ENCODE measurements at places on chromosomes 7 and 10.

GRCh38 chr10:124892031-124892430 lies 49.9 kb upstream of the ZRANB1 start:
- DNase-seq, result no peak

DNA sequence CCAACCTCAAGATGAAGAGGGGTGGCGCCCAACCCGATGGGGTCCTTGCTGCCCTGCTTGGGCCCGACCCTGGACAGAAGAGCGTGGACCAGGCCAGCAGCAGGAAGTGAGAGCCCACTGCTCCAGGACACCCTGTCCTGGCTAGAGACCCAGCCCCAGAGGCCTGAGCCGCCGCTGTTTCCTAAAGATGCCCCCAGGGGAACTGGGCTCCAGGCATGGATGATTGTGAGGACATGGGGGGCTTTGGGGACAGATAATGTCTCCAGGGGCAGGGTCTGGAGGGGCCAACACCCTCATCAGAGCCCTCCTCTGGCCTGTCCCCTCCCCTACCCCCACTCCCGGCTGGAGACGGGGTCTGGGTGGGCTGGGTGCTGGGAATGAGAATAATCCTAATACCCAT lies 71.7 kb downstream of the MYL10 start:
- DNase-seq, result no peak

DNA sequence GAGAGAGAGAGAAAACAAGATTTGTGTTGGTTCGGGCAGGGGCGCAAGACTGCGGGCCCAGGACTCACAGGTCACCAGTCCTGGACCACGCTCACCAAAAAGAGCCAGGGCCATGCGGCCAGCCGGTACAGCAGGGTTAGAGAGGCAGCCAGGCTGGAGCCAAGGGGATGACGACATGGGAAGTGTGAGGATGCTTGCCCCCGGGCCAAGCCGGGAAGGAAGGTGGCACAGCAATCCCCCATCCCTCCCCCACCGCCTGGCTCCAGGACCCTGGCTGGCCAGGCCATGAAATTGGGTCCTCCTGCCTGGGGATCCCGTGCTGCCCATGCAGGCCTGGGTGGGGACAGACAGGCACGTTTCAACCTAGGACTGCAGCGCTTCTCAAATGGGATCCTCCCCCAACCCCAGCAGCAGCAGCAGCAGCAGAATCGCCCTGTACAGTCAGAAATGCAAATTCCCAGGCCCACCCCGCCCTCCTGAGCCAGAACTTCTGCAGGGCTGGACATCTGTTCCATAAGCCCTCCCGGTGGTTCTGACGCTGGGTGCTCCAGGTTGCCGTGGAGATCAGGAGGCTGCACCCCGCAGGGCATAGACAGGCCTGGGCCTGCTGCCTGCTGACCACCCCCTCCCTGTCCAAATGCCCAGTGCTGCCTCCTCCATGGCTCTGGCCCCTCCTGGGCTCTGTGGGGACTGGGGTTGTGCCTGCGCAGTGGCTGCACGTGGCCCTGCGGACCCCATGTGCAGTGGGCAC lies 35.0 kb downstream of the YKT6 start:
- DNase-seq, result no peak

GRCh38 chr10:17426263-17426750 lies 28.1 kb downstream of the ST8SIA6 start:
- DNase-seq, result no peak

GRCh38 chr7:116641551-116642153 lies 30.3 kb upstream of the MET start:
- no peak for DNase-seq

- no peak for DNase-seq
These were observed 75.9 kb downstream of the VSTM4 start for GRCh38 chr10:49039409-49039808.

DNA sequence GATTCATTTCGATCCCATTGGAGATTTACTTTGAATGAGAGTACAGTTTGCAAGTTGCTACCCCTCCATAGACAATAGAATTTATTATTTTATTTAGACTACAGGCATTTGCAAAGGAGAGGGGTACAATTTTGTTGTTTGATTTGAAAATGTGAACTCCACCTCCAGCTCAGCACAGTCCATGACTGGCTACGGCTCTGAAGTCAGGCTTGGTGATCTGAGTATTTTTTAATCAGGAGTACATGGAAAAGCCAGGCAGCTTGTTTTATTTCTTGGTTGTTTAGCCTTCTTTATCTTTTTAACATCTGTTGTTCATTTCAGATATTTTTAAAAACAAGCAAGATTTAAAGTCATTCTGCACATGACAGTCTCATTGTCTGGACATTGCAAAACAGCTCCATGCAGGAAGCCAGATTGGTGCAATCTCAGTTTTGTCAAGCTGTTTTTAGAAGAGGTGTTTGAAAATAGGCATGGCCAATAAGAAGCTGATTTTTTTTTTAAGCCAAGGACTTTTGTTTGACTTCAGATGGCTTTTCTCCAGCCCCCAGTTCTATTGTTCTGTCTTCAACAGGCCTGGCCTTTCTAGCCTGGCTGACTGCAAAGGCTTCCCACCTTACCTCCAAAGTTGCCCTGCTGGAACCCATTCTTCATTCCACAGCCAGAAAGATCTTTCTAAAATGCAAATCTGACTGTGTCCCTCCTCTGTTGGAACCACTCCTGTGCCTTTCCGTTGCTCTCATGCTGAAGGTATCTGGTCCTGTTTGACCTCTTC lies 12.2 kb downstream of the PLXDC2 start:
- DNase-seq, result no peak

DNA sequence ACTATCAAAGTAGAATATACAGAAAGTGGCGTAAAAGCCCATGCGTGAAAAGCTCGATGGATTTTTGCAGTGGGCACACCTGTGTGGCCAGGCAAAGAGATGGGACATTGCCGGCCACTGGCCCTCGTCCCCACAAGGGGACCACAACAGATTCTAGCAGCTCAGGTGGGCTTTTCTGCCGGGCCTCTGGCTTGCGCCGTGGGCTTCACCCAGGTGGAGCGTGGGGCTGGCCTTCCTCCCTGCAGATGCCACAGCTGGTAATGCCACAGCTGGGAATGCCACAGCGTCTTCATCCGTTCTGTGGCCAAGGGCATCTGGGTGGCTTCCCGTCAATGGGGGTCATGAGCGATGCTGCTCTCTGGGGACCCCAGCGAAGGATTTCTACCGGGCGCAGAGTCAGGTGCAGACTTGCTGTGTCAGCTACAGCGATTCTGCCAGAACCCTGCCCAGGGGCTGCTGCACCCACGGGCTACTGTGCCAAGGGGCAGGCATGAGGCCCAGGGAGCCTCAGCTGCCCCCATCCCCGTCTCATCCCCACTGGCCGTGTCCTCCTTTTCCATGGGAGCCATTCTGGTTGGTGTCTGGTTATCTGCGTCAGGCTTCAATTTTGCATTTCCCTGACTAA lies 52.5 kb upstream of the NKX6-2 start:
- DNase-seq, result no peak

DNA sequence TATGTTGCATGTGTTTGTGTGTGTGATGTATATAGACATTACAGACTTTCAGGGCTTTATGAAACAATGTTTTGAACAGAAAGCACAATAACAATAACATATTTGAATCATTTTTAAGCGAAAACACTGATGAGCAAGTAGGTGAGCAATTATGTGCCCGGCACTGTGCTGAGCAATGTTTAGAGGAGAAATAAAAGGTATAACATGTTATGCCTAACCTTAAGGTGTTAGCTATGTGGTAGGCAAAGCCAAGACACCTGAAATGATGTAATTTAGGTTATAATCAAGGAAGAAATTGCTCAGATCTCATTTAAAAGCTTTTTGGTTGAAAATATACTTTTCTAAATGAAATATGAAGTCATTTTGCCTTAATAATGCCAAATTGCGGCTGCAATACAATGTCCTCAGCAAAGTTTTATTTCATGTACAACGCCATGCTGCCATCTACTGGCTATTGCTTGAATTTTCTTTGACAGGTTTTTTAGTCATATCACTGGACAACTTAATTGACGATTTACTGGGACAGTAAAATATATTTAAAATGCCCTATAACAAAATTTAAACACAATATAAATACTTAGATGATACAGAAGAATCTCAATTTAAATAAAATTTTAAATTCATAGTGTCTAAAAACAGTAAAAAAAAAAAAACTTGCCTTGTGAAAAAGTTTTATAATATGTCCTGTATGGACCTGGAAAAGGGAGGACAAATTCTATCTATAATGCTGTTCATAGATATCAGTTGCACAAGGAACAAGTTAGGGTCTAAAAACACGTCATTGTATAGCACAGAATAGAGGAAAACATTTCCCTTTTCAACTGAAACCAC lies 131.1 kb upstream of the CDK1 start:
- DNase-seq, result peak; percentile 98

- no peak for DNase-seq
These were observed 790.7 kb downstream of the TNS3 start for GRCh38 chr7:46791188-46791587.

DNA sequence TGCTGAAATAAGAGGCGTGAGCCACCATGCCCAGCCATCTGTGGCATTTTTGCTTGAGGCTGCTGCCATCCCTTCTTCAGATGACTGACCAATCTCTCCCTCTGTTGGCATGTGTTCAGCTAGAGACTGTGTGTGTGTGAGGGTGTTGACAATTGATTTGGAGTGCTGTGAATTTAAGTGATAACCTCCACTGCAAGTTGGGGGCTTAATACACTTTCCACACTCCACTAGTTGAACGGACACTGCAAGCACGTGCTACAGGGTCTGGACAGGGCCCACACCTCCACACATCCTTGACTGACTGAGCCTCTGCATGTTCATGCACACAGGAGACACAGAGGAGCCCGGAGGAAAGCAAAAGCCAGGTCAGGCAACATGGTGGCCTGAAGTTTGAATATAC lies 51.3 kb downstream of the BRAF start:
- no peak for DNase-seq

GRCh38 chr10:50561266-50561665 lies 62.5 kb downstream of the SGMS1 start:
- DNase-seq, result no peak

GRCh38 chr10:20879136-20879535 lies 18.0 kb downstream of the NEBL start:
- DNase-seq, result peak; percentile 73

DNA sequence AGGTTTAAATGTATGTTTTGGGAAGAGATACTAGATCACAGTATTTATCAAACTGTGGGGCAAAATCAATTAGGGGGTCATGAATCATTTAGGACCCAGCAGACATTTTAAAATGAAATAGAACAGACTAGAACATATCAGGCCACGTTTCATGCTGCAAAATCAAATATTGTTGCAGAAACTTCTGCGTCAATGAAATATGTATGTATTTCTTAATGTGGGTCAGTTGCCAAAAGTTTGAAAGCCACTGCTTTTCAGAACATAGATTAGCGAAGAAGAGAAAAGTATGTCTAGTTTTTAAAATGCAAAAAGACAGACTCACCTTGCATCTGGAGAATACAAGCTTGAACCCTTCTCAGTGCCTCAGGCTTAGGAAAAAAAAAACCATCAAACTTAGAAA lies 102.7 kb upstream of the BMPER start:
- no peak for DNase-seq

DNA sequence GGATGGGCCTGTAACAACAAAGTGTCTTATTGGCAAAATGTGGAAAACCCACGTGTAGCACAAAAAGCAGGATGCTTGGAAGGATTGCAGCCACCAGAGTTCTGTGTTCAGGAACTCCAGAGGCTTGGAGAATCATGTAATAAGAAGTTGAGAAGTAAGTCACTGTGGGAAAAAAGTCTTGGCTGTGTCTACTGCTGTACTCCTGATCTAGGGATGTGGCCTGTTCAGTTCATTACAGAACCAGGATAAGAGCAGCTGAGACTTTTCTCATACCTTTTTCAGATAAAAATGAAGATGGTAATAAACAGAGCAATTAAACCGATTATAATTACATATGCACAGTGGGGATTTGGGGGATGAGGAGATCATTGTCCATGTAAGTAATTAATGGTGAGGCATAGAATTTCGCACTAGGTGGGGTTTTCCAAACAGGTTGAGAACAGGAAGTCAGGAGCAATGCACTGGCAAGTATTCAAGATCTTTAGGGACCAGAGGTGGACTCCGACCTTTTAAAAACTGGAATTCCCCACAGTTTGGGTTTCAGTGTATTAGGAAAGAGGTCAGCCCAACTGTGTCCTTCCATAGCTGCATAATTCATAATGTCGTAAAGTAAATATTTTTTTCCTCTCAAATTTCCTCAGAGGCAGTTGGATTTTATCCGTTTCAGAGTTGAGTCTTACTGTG lies 281.7 kb downstream of the FRMD4A start:
- DNase-seq, result no peak

DNA sequence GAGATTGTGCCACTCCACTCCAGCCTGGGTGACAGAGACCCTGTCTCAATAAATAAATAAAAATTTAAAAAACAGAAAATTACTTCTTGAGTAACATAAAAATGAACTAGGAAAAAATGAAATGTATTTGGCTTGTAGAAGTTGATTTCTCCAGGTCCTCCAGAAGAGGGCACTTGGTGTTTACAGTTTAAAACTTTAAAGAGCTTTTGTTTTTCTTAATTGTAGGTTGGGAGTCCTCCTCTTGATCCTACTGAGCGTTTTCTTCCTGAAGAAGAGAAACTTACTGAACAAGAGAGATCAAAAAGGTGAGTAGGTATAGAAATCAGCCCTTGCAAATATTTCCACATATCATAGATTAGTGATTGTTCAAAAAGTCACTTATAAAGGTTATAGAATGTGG lies 16.2 kb downstream of the KIFBP start:
- DNase-seq, result peak; percentile 80

DNA sequence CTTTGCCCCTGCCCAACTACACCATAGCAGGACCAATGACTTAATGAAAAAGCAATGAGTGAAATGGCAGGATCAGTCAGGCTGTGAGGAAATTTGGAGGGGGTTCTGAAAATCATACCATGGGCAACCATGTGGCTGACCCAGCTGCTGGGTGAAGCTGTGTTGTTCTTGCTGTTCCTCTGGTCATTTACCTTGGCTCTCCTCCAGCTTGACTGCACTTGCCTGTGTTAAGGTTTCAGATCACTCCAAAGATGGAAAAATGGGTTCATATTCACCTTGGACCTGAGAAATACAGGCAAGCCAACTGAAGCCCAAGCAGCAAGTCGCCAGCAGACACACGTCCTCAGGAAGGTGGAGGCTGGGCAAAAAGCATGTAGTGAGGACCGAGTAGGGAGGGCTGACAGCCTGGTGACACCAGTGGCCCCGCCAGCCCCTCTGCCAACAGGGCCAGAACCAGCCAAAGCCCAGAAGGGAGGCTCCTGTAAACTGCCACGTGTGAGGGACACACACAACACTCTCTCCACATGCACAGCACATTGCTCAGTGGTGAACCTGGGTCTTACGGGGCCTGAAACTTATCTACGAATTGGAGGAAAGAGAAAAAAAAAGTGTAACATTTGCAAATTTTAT lies 40.1 kb downstream of the PARP12 start:
- DNase-seq, result no peak

GRCh38 chr10:116587878-116588591 lies 2.7 kb upstream of the PNLIPRP1 start:
- DNase-seq, result no peak

- peak; percentile 75 for DNase-seq
These were observed 16.2 kb upstream of the DLD start for GRCh38 chr7:107874605-107875446.

- peak; percentile 60 for DNase-seq
These were observed 73.6 kb downstream of the ABCA13 start for GRCh38 chr7:48244864-48245271.

- no peak for DNase-seq
These were observed 254.6 kb downstream of the TNS3 start for GRCh38 chr7:47327346-47327697.

Data from PC-3 (cell line).